Sciatic nerve (tissue), 2 donors: ENCODE measurements at places on chromosomes 6 and 20. TPM values are rescaled to one million over a fixed set of nuclear protein-coding genes. Genes with fewer than 3 reads are reported as not detected.

Gene MAP3K4
- total RNA-seq: 95.0 TPM

- peak; percentile 57 for DNase-seq
These were observed 176.6 kb upstream of the POU3F2 start for GRCh38 chr6:98657764-98658163.

- no peak for DNase-seq
These were observed 46.9 kb upstream of the DTNBP1 start for GRCh38 chr6:15709651-15710269.

DNA sequence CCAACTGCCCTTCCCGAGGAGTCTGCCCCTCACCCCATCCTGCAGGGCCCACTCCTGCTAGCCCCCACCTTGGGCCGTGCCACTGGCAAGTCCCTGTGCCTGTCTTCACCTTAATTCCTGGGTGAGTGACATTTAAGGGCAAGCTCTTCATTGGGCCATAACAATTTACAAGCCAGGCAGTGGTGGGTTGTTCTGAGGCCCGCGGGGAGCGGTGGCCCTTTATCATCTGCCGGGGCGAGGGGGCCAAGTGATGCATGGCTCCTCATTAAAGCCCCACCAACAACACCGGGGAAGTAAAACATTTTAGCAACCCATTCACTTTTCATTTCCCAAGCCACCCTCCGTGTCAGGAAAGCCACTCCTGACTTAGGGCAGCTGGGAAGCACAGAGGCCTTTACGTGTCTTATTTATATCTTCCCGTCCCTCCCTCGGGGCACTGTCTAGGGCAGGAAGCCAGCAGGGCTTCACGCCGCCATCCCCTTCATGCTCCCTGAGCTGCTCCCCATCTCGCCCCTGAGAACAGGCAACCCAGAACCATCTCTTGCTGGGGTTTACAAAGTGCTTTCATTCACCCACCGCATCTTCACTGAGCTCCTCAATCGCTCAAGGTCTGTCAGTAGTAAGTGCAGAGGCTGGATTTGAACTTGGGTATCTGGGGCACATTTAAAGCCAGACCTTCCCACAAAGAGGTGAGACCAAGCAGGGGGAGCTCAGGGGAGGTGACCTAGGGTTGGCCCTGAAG is 55.5 kb upstream of the CCDC167 start:
- DNase-seq: no peak

Gene COQ3
- total RNA-seq: 5.3 TPM

DNA sequence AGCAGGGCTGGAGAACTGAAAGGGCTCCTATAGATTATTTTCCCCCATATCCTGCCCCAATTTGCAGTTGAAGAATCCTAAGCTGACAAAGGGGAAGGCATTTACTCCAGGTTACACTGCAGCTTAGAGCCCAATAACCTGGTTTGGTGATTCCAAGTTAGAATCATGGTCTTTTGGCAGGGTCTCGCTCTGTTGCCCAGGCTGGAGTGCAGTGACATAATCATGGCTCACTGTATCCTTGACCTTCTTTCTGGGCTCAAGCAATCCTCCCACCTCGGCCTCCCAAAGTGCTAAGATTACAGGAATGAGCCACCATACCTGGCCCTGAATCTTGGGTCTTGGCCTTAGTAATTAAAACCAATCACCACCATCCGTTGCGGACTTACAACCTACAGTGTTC is 1.0 kb upstream of the MMP9 start:
- DNase-seq: no peak

DNA sequence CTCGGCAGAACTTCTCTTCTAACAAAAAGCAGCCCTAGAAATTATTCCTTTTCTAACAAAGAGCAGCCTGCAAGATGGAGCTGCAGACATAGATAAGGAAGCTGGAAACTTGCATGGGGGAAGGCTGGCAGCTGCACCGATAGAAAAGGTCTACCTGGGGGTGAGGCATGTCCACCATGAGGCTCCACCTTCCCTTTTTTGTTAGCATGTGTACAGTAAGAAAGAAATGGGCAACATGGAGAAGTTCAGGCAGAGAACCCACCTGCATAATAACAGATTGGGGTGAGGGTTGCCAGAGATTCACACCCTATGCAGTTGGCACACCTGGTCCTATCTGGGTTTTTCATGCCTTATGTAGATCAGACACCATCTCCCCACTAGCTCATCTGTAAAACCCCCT is 25.4 kb downstream of the ZNF311 start:
- DNase-seq: no peak

DNA sequence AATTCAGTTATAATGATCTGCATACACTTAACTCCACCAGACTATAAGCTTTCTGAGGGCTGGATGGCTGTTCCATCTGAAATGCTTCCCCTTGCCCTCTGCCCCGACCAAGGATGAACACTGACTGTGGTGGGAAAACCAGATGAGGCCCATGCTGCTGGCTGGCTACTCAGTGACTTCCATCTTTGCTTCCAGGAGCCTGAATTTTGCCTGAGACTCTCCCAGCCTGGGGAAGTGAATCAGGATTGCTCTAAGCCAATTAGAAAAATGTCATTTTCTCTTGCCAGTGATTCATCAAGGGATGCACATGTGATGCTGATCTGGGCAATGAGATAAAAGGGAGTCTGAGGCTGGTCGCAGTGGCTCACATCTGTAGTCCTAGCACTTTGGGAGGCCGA is 1.7 kb upstream of the TOMM34 start:
- no peak for DNase-seq

DNA sequence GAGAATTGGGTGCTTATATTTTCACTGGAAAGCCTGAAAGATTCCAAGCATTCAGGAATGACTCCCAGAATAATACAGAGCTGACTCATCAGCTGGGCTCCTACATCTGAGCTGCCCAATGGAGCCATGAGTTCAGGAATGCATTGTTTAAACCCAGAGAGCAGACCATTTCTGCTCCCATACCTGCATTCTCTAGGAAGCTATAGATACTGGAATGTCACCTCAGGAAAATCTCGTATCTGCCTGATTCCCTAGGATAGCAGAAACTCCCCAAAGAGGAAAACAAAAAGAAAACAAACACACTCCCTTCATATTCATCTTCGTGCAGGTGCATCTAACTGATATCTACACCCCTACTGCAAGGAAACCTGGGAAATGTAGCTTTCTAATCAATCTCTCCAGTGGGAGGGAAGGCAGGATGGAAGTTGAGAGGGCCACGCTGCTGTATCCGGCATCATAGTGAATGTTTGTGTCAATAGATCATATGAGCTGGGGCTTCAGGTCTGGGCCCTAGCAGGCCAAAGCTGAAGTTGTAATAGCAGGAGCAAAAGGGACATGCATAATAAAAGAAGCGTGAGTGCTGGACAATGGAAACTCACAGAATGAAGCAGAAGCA is 8.2 kb upstream of the SLC2A12 start:
- no peak for DNase-seq

DNA sequence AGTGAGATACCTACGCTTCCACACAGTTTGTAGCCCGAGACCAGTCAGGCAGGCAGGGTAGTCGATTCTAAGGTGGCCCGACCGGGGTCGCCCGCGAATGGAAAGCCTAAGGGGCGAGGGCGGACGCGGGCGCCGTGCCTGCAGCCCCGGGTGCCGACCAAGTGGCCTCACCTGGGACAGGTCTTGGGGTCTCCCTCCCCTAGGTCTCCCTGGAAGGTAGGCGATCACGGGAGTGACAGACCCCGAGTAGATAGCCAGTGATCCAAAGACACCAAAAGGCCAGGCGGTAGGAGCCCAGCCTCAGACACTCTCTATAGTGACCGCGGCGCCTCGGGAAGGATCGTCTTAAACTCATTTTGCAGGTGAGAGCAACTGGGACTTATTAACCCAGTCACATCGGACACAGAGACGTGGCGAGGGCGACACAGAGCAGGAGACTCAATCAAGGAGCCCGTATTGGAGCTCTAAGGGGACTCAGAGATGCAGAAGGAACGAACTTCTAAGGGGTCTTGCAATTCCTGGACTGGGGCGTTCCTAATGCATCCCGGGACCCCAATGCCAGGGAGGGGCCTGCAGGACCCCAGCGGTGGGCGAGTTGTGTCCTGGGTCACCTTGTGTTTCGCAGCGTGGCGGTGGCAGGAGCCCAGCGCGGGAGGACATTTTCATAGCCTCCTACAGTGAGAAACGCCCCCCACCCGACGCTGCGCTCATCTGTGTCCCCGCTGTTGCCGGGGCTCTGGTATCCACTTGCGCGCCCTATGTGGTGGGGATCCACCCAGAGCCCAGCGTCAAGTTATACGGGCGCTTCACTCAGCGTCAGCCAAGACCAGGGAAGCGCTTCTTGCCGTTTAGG is 2.1 kb upstream of the VSX1 start:
- peak; percentile 44 for DNase-seq

GRCh38 chr6:153210083-153210482 is 79.0 kb upstream of the RGS17 start:
- no peak for DNase-seq

DNA sequence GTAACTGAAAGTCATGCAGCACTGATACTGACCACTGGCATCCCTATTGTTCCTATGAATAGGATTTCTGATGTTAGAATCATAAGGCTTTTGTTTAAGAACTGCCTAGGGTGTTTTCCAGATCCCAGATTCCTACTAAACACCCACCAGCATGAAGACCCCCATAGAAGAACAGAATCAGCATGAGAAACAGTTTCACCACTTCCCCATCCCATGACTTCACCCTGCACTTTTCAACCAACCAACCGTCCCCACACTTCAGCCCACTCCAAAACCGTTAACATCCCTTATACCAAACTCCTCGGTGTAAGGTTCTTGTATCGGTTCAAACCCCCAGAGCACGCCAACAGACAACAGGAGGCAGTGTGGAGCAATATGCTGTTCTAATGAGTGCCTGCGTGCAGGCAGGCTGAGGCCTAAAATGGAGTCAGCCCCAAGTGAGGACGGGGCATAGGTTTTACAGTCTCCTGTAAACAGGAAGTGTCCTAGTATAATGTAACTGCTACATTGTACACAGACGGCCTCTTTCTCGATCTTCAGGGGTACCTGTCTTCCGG is 11.4 kb upstream of the SSTR4 start:
- DNase-seq: peak; percentile 34

Gene CLDN20
- total RNA-seq: 2.2 TPM

Gene ARFGEF3
- 7.4 TPM for total RNA-seq

GRCh38 chr6:67898875-67899274 is 736.2 kb upstream of the ADGRB3 start:
- DNase-seq: no peak

DNA sequence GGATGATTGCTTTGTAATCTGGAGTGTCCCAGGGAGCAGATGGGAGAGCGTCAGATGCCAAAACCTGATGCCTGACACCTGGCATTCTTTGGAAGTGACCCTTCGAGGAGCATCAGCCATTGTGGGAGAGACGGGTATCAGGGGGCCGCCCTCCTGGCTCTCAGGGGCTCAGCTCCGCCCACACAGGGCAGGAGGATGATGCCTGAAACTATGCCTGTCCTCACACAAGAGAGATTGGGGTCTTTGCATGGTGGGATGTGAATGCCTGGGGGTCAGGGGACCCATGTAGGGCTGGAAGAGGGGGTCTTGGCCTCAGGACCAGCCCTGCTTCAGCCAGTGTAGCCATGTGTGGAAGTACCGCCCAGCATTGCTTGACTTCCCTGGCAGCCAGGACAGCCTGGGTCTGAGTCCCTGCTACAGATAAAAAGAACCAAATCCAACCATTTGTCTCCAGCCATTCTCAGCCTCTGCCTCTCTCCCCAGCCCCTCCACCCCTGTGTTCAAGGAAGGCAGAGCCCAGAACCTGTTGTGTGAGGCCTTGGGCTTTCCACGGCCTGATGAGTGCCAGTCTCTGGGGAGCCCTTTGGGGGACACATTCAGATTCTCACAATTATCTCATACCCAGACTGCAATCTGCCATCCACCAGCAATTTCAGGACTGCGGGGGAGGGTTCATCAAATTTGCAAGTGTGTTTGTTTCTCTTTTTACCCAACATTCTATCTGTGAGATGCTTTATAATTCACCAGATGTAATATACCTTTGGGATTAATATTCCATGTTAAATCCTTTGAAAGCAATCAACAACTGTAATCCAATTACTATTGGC is 371.2 kb downstream of the PREX1 start:
- DNase-seq: no peak

GRCh38 chr6:110341663-110342596 is 16.2 kb downstream of the METTL24 start:
- DNase-seq: no peak

- no peak for DNase-seq
These were observed 16.1 kb downstream of the PPIL1 start for GRCh38 chr6:36858407-36858981.
